ENCODE measurements at places on chromosomes 7 and 10. TPM values are rescaled to one million over a fixed set of nuclear protein-coding genes. Genes with fewer than 3 reads are reported as not detected.

The APBB1IP gene
- total RNA-seq = 4.1 TPM

The TMEM236 gene
- total RNA-seq = 1.2 TPM

The TFEC gene
- total RNA-seq = 8.2 TPM

The AGMO gene
- 1.1 TPM for total RNA-seq

The DRGX gene
- 0.26 TPM for total RNA-seq

Data from urinary bladder (tissue), 4 donors.